AG20443 (cell line): ENCODE measurements at places on chromosomes 1 and 21.
A peak's percentile ranks its signal among the peaks of the same experiment; 100 is the strongest.

GRCh38 chr1:18962121-18962721, 5.7 kb upstream of the IFFO2 start:
- peak; percentile 81 for DNase-seq

DNA sequence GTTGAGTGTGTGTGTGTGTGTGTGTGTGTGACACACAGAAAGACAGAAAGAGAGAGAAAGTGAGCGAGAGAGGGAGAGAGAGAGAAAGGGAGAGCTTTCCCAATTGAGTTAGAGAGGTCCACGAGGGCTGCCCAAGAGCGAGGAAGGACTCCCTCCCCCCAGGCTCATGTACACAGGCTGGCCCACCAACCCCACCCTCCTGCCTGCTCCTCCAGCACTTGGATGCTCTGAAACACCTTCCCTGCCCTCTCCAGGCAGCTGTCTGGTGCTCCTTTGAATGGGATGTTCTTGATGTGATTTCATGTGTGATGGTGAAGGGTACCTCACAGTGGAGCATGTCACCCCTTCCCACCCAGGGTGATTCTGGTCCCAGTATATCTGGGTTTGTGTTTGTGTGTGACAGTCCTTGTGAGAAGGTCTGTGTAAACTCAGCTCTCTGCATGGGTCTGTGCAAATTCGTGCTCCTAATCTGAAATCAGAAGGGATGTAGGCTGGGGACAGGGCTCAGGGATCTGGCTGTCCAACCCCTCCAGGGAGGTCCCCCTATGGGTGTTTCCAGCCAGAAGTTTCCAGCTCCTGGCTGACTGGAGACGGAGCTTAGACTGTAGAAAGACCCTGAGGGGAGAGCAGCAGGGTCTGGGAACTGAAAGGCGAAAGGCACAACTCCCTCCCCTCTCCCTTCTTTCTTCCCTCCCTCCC, 6.8 kb upstream of the PEAR1 start:
- DNase-seq: no peak

GRCh38 chr1:169595764-169596711, 9.8 kb upstream of the F5 start:
- DNase-seq: peak; percentile 14

- DNase-seq: no peak
Observed at GRCh38 chr1:36691374-36691773, 208.7 kb upstream of the CSF3R start.

DNA sequence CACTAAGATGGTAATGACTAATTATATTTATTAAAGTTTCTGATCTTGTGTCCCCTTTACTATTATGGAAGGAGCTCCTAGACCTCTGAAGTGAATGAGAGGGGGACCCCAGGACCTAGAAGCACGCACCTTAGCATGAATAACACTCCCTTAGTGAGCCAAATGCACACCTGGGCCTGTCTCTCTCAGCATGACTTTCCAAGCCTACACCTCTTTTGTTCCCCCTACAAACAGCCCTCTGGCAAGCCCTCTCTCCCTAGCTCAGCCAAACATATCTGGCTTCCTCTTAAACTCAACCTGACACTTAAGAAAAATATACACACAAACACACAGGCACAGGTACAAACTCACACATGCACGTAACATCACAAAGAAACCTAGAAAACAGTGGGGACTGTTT, 7.3 kb upstream of the CTH start:
- no peak for DNase-seq

- DNase-seq: no peak
Observed at GRCh38 chr1:160621633-160622413, 25.0 kb downstream of the SLAMF1 start.
